Panc1 (cell line): ENCODE measurements at places on chromosomes 6 and 20. TPM values are rescaled to one million over a fixed set of nuclear protein-coding genes. Genes with fewer than 3 reads are reported as not detected.
A peak's percentile ranks its signal among the peaks of the same experiment; 100 is the strongest.

IL20RA gene
- total RNA-seq, result not detected

LRRN4 gene
- 0.57 TPM for total RNA-seq

EPPIN gene
- not detected for total RNA-seq

HLA-DOA gene
- 0.08 TPM for total RNA-seq

CLVS2 gene
- total RNA-seq, result 1.1 TPM

DNA sequence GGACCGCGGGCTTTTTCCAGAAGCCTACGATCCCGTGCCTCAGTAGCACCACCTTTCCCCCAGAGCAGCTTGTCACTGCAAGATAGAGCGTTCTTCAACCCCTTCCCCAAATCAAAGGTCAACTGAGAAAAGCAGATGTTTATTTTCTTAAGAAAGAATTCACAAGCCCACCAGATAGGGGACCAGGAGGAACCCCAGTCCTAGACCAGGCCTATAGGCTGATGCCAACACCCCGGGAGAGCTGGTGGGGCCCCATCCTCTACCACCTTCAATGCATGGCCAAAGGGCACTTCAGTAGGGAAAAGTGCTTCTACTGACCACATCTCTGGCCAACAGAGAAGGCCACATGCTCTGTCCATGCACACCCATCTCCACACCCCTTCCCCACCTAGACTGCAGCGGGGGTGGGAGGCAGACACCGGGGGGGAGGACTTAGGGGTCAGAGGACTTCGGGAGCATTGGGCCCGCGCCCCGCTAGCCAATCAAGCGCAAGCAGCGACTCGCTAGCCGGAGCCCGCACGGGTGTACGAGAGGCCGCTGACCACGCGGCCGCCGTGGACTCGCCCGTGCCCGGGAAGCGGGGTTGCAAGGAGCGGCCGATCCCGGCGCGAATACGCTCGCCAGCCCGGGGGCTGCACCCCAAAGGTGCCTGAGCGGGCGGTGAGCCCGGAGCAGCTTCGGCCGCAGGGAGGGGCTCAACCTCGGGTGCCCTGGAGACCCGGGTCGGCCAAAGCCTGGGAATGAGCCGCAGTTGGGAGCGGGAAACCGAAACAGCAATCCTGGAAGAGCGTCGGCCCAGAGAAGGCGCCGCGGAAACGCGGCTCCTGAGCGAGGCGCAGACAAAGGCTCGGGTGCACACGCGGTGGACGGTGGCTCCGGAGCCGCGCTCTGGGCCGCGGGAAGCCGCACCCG lies 2.8 kb downstream of the PDE10A start:
- peaks cover 45% of the 10 kb centered on the region for H3K4me1 ChIP-seq
- H3K4me3 ChIP-seq, result peak overlapping the region; percentile 82
- H3K27me3 ChIP-seq, result no peaks in the 10 kb centered on the region
- H3K27ac ChIP-seq, result peak overlapping the region; percentile 85
- no peak for DNase-seq

DNA sequence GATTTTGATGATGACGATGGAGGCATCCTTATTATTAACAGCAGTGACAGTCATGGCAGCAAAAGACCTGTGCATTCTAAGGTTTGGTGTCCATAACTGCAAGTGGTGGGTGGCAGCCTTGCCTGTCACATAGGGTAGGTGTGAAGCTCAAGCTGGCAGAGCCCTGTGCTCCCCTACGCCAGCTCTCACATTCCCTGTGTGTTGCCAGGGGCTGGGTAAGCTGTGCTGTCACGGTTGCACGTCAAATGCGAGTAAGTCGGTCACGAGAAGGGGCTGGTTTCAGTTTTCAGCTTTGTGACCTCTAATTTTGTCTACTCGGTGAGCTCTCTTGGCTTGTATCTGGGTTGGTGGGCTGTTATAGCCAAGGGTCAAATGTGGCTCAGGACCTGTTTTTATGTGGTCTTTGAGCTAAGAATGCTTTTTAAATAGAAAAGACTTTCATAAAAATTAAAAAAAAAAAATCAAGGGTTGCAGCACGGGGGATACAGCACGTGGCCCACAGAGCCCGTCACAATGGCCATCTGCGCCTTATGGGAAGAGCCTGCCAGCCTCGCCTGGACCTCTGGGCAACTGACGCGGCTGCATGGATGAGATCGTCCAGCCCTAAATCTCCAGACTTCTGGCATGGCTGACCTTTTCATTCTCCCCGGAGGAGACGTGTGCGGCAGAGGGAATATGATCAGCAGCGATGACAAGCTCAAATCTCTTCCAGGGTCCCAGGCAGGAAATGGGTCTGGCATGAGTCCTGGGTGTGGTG lies 148.5 kb downstream of the PHACTR3 start:
- no peaks in the 10 kb centered on the region for H3K36me3 ChIP-seq
- no peaks in the 10 kb centered on the region for H3K4me1 ChIP-seq
- peaks cover 5% of the 10 kb centered on the region; the same call in 1 of the 2 replicates for H3K27me3 ChIP-seq
- no peak overlapping the region for H3K27ac ChIP-seq
- no peak for DNase-seq

- DNase-seq, result no peak
- H3K4me3 ChIP-seq, result no peak overlapping the region
- no peak overlapping the region for H3K27ac ChIP-seq
- H3K4me1 ChIP-seq, result no peaks in the 10 kb centered on the region
- H3K36me3 ChIP-seq, result no peaks in the 10 kb centered on the region
Observed at GRCh38 chr6:134359302-134359701, 41.4 kb upstream of the SGK1 start.

- no peak overlapping the region for H3K27ac ChIP-seq
- H3K36me3 ChIP-seq, result no peaks in the 10 kb centered on the region
- 0 out of 2 replicates have a peak, but pooled peaks cover 5% of the 10 kb centered on the region for H3K4me1 ChIP-seq
- H3K4me3 ChIP-seq, result peak overlapping the region; percentile 50
Observed at GRCh38 chr6:18277237-18278006, 13.1 kb upstream of the DEK start.

DNA sequence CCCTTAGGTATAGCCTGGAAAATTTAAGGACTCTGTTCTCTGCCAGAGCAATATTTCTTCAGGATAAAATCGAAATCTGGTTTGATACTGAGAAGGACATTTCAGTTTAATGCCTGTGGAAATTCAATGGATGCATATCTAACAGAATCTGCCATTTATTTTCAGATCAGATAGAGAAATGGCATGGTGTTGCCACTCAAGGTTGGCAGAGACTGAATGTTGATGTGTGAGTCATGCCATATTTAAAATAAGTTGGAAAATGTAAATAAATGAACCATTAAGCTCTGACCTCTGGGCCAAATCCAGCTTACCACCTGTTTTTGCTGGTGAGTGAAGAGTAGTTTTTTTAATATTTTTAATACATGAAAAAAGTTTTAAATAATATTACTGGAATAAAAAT lies 594.6 kb downstream of the DOK5 start:
- no peaks in the 10 kb centered on the region for H3K4me1 ChIP-seq
- DNase-seq, result no peak
- no peak overlapping the region for H3K4me3 ChIP-seq
- H3K36me3 ChIP-seq, result no peaks in the 10 kb centered on the region

GRCh38 chr20:44714701-44715498 lies at the start of gene CCN5:
CCN5 (plus strand) TSS chr20:44715369; CDS start chr20:44715391, 22 bp downstream.
- peak within 1 kb of the TSS; percentile 91 for H3K27ac ChIP-seq
- H3K36me3 ChIP-seq, result no peaks in the 10 kb centered on the region
- DNase-seq, result peak; percentile 71
- no peaks in the 10 kb centered on the region for H3K27me3 ChIP-seq
- 0 out of 2 replicates have a peak within 1 kb of the TSS, but pooled peaks have one; percentile 1 for H3K4me3 ChIP-seq

DNA sequence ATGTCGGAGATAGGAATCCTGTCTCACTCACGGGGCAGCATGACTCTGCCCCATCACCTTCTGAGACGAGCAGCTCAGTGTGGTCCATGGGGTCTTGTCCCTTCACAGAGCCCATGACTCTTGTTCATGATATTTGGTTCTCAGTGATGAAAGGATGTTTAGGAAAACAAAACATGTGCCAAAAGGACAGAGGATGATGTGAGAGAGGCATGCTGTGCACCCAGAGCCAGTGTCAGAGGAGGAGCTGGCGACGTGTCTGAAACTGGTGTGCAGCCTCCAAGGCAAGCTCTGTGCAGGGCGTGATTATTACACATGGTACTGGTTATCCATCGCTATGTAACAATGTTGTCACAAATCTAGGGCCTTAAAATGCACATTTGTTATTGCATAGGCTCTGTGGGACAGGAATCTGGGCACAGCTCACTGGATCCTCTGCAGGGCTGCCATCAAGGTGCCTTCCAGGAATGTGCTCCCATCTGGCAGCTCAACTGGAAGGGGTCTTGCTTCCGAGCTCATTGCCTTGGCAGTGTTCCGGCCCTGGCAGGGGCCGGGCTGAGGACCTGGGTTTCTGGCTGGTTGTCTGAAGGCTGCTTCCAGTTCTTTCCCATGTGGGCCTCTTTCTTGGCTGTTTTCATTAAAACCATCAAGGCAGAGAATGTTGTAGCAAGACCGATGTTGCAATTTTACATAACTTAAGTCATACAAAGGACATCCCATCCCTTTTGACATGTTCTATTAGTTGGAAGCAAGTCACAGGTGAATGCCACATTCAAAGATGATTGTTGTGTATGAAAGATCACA lies 175.4 kb downstream of the ERMARD start:
- no peaks in the 10 kb centered on the region for H3K27me3 ChIP-seq
- no peaks in the 10 kb centered on the region; the same call in 1 of the 2 replicates for H3K4me1 ChIP-seq
- H3K36me3 ChIP-seq, result no peaks in the 10 kb centered on the region
- H3K4me3 ChIP-seq, result no peak overlapping the region
- no peak for DNase-seq
- no peak overlapping the region for H3K27ac ChIP-seq

GRCh38 chr20:17648315-17648646 lies 33.8 kb downstream of the RRBP1 start:
- no peaks in the 10 kb centered on the region for H3K36me3 ChIP-seq
- peak overlapping the region; percentile 75; the same call in 1 of the 2 replicates for H3K27ac ChIP-seq
- H3K4me3 ChIP-seq, result no peak overlapping the region
- no peaks in the 10 kb centered on the region for H3K27me3 ChIP-seq
- H3K4me1 ChIP-seq, result peaks cover 79% of the 10 kb centered on the region
- DNase-seq, result no peak

DNA sequence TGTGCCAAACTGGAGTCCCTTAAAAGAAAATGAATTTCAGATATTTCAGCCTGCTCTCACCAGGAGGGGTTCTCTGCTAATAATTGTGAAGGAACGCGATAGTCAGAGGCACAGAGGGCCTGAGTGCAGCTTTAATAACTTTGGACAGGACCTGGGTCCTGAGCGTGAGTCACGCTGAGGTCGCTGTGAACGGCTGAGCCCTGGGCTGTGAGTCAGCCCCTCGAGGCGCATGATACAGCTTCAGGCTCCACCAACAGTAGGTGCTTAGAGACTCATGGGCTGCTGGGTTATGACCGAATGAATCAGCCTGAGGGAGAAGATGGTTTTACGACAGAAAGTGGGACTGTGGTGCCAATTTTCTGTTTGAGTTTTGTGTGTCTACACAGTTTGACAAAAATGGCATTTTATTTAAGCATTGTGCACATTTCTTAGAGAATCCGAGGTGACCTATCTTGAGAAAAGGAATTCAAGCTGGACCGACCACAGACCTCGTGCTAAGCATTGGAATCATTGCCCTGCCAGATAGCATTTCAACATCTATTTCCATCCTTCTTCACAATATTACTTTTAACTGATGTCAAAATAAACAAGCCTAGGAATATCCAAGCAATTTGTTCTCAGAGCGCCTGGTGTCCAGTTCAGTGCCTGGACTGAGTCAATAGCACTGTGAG lies 183.0 kb downstream of the THBS2 start:
- H3K27me3 ChIP-seq, result no peaks in the 10 kb centered on the region
- DNase-seq, result peak; percentile 98
- H3K27ac ChIP-seq, result peak overlapping the region; percentile 91

GRCh38 chr6:43886717-43887339 lies 116.8 kb downstream of the VEGFA start:
- no peak overlapping the region; the same call in 1 of the 2 replicates for H3K27ac ChIP-seq
- H3K4me3 ChIP-seq, result no peak overlapping the region
- H3K27me3 ChIP-seq, result no peaks in the 10 kb centered on the region
- no peaks in the 10 kb centered on the region for H3K36me3 ChIP-seq
- no peaks in the 10 kb centered on the region; the same call in 1 of the 2 replicates for H3K4me1 ChIP-seq

DNA sequence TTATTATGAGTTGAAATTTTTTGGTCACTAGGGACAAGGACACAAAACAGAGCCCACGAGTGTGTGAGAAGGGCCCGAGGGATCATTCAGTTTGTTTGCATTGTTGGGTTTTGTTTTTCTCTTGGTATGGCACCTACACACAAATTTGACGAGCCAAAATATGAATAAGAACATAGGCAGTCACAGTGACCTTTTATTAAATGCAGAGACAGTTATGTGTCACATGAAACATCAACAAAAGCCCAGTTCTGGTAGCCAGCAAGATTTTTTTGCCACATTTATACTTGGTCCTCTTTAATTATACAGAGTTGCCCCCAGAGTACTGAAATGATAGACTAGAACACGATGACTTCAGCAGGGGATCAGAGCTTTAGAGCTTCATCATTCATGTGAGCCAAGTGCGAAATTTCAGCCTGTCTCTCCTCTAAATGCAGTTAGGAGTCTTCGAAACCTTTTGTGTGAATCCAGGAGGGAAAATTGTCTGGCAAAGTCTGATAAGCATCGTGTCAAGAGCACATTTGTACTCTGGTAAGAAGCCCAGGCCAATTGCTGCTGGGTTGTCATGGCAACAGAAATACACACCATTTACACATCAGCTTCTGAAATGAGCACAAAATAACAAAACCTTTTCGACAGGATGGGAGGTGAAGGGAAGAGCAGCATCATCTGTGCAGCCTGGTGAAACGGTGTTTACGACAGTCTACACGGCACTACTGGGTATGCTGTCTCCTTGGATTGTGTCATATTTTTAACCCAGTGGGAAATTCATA lies 79.2 kb upstream of the RIPOR2 start:
- no peak for DNase-seq
- no peaks in the 10 kb centered on the region for H3K36me3 ChIP-seq
- H3K4me1 ChIP-seq, result no peaks in the 10 kb centered on the region
- no peak overlapping the region for H3K27ac ChIP-seq

DNA sequence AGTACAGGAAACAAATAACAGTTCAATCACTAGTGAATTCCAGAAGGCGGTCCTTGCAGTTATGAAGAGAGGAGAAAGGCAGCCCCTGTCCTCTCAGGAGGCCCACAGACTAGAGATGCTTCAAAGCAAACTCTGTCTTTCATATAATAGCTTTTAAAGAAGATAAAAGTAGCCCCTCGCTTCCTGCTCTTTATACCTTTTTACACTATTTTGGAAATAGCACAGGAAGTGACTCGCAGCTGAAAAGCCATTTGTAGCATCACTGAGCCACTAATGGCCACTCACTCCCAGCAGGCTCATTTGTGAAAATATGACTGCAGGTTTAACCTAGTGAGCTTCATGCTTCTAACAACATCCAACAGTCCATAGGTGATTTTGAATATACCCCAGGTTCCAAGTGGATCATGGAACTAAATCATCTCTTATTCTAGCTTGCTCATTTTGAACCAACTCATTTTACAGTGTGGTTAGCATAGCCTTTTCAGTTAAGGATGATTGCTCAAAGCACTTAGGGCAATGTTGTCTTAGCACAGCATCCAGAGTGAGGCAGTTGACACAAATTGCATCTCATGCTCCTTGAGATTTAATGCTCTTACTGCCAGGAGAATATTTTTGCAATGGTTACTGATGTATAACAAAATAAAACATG lies 136.0 kb upstream of the NRSN1 start:
- no peaks in the 10 kb centered on the region for H3K27me3 ChIP-seq
- no peaks in the 10 kb centered on the region for H3K36me3 ChIP-seq
- no peak overlapping the region for H3K27ac ChIP-seq
- no peaks in the 10 kb centered on the region for H3K4me1 ChIP-seq
- DNase-seq, result no peak

- no peaks in the 10 kb centered on the region for H3K27me3 ChIP-seq
- peak; percentile 65 for DNase-seq
- no peaks in the 10 kb centered on the region for H3K36me3 ChIP-seq
- H3K4me3 ChIP-seq, result no peak overlapping the region
- H3K4me1 ChIP-seq, result peaks cover 10% of the 10 kb centered on the region; the same call in 1 of the 2 replicates
- no peak overlapping the region for H3K27ac ChIP-seq
Observed at GRCh38 chr6:53673162-53673727, 7.7 kb upstream of the KLHL31 start.

GRCh38 chr6:32107406-32107805 lies 1.7 kb downstream of the TNXB start:
- peaks cover 6% of the 10 kb centered on the region; the same call in 1 of the 2 replicates for H3K27me3 ChIP-seq
- H3K36me3 ChIP-seq, result no peaks in the 10 kb centered on the region
- H3K27ac ChIP-seq, result no peak overlapping the region
- H3K4me1 ChIP-seq, result peaks cover 4% of the 10 kb centered on the region; the same call in 1 of the 2 replicates
